ENCODE measurements at places on chromosomes 2 and 18. TPM values are rescaled to one million over a fixed set of nuclear protein-coding genes. Genes with fewer than 3 reads are reported as not detected.

The GPR17 gene
- not detected for total RNA-seq

DNA sequence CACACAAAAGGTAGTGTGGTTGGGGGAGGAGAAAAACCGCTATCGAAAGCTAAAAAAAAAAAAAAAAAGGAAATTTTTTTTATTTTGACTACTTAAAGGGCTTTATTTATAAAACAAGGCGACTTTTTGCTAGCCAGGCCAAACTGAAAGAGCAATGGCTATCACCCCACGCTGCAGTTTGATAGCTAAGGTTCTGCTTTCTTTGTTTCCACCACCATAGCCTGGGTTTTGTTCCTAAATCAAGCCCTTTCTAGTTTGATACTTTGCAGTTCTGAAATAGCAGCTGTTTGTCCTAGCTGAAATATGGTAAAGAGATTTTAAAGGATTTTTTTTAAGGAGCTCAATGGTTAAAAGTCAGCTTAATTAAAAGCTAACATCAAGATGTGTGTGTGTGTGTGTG is 67.4 kb upstream of the ABCA12 start:
- DNase-seq = no peak

DNA sequence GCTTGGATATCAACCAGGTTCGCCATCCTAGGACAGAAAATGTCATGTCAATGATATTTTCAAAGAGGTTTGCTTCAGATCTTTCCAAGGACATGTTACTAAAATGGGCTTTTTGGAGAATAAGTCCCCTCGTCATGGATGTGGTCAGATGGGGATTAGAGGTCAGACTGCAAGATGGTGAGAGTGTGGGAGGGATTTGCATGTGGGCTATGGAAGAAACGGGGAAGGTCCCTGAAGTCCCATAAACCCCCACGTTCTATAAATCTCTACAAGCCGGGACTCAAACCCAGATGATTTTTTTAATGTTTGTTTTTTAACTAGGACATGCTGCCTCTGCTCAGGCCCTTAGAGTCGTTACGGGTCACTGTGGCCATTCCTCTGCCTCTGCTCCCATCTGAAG is 37.7 kb upstream of the IGFBP5 start:
- DNase-seq = no peak

DNA sequence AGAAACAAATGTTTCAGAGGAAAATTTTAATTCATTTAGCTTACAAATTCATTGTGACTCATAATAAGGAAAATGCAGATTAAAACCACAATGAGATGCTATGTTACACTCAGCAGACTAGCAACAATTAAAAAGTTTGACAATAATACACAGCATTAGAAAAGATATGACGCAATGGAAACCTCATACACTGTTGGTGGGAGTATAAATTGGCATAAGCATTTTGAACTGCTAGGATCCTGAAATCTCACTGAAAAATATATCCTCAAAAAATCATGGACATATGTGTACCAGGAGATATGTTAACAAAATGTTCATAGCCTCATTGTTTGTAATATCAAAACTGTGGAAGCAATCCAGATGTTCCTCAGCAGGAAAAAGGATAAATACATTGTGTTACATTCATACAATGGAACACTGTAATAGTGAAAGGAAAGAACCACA is 13.7 kb downstream of the CALCRL start:
- DNase-seq = no peak

- no peak for DNase-seq
Measured at GRCh38 chr2:26838121-26838906, 9.6 kb upstream of the DPYSL5 start.
